Stimulated activated CD8-positive, alpha-beta memory T cell treated with anti-CD3 and anti-CD28 coated beads, Interleukin-15, amount 100 ng/mL, for 1 hour (primary cell): ENCODE measurements at places on chromosomes 3 and 15.

DNA sequence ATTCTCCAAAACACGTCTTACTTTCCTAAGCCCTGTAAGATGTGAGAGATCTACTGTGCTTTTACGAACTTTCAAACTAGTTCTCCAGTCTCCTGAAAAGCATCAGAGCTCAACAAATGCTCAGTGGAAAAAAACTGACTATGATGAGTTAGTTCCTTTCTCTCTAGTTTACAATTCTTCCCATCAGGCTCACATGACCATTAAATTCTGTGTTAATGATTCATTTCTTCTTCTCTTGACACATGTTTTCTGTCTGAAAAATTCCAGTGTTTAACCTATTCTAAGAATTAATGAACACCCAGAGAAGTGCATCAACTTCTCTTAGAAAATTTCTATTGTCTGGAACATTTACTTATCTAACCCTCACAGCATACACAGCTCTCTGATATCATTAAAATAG is 844.3 kb downstream of the SI start:
- no peak for DNase-seq

- DNase-seq, result no peak
These were observed 854 bp upstream of the COL8A1 start for GRCh38 chr3:99637368-99638111.

DNA sequence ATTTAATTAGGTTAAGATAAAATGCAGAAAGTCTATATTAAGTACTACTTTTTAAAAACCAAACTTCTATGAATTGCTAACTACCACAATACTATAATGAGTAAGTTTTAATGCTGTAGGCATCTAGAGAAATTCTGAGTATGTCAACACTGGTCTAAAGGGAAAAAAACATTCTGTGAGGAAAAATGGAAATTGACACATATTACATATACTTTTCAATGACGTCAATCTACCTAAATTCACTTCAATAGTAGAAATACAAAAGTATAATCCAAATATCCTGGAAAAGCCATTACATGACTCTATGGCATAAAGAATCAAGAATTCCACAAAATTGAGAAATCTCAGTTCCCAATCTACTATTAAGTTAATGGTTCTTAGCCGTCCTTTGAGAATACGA is 2.2 kb downstream of the SECISBP2L start:
- DNase-seq, result no peak

DNA sequence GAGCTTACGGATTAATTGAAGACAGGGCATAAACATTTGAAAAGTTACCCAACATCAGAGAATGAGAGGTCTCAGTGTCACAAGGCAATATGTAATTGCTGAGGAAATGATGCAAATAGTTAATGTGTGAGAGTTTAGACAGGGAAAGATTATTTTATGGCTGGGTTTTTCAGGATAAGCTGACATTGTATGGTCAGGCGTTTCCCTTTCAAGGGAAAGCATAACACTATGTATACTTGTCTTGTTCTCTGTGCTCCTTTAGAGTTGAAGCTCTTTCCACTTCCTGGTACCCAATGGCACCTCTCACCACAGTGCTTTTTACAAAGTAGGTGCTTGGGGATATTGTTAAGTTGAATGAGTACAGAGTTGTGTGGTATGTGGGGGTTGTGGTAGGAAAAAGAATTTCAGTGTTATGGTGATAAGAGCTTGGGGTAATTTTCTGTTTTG is 19.9 kb downstream of the IQGAP1 start:
- DNase-seq, result no peak

DNA sequence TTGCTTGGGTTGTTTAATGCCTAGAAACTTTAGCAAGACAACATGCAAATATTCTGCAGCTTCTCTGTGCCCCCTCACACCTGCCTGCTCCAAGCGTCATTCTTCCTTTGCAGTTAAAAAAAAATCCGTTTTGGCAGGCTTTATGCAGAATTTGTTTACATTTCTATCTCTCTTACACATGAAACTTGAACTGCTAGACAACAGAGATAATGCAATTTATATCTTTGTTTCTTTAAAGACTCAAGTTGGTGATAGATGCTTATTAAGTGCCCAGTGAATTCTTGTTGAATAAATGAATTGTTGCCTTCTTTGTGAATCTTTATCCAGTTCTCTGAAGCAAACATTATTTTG is 53.2 kb downstream of the CHST2 start:
- DNase-seq, result no peak

DNA sequence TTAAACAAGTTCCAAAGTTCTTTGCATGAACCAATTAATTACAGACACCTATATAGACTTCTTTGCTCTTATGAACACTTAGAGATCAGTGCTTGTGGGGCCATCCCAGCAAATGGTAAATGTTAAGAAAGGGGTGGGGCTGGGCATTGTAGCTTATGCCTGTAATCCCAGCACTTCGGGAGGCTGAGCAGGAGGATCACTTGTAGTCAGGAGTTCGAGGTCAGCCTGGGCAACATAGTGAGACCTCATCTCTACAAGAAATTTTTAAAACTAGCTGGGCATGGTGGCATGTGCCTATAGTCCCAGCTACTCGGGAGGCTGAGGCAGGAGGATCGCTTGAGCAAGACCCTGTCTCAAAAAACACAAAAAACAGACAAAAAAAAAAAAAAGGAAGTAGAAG is 19.4 kb upstream of the STARD5 start:
- DNase-seq, result no peak

DNA sequence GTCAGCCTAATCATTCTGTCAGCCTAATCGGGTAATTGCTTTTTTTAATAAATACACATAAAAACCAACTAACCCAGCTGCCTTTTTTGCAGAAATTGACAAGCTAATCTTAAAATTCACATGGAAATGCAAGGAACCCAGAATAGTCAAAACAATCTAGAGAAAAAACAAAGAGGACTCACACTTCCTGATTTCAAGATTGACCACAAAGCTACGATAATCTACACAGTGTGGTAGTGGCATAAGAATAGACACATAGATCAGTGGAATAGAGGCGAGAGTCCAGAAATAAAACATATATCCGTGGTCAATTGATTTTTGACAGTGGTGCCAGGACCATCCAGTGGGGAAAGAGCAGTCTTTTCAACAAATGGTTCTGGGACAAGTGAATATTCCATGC is 2.4 kb upstream of the C3orf20 start:
- no peak for DNase-seq

DNA sequence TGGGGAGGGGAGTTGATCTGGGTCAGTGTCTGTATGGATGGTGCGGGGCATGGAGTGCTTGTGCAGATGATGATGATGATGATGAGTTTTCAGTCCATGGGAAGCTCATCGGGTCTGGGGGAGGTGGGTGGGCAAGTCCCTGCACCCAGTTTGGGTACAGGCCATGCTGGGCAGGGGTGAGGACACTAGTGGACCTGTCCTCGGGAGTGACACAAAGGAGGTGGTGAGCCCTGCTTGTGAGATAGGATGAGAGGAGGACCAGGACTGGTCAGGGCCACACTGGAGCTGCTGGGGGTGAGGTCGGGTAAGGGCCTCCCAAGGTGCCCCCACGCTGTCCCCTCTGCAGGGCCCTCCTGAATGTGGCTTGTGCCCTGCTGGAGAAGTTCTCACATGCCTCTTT is 177.9 kb downstream of the APBA2 start:
- DNase-seq, result no peak

GRCh38 chr3:126433496-126434263 is 39.0 kb downstream of the CFAP100 start:
- no peak for DNase-seq

- DNase-seq, result no peak
These were observed 246.2 kb downstream of the FAM43A start for GRCh38 chr3:194931865-194932264.

DNA sequence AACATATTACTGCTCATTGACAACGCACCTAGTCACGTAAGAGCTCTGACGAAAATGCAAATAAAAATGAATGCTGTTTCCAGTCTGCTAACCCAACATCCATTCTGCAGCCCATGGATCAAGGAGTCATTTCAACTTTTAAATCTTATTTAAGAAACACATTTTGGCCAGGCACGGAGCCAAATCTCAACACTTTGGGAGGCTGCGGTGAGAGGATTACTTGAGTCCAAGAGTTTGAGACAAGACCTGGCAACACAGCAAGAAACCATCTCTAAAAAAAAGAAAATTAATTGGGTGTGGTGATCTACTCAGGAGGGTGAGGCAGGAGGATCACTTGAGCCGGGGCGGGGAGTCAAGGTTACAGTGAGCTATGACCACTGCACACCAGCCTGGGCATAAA is 22.4 kb upstream of the TM4SF19 start:
- no peak for DNase-seq

DNA sequence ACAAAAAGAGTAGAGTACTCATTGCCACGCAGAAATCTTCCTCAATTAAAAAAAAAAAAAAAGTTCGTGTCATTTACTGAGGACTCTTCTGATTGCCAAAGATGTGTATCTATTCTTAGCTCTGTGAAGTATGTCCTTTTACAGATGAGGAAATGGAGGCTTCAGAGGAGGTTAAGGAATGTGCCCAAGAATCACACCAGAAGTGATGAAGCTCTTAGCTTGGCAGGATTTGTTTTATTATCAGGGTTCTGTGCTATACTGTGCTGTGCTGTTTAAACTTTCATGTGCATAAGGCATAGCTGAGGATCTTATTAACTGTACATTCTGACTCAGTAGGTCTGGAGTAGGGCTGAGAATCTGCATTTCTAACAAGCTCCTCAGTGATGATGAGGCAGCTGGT is 665.2 kb upstream of the ADAMTS9 start:
- no peak for DNase-seq

DNA sequence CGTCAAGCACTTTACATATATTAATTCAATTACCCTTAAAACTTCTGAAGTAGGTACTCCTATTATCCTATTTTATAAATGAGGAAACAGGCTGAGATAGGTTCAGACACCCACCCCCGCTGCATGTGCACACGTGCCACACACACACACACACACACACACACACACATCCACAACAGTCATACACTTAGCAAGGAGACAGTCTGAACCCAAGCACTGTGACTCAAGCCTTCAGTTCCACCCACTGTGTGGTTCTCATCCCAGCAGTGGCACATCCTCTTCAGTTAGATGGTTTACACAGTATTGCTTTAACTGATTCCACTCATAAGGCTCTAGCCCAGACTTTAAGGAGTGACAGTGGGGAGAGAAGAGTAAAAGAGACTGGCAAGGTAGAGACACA is 91.1 kb upstream of the FGF7 start:
- no peak for DNase-seq

DNA sequence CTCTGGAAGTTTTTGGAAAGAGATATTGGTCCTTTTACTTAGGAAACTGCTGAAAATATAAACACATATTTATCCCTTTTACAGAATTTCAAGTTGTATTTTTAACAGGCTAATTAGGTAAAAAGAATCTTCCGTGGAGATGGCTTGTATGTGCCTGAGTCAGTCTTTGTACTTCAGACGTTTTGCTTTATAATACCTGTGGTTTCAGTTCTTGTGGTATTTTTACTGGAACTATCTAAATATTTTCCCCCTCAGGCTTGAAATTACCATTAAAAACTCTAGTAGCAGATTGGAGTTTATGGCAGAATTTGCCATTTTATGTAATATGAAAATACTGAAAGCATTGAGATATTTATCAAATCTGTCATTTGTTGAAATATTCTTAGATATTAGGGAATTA is 151.6 kb upstream of the CGNL1 start:
- DNase-seq, result no peak

DNA sequence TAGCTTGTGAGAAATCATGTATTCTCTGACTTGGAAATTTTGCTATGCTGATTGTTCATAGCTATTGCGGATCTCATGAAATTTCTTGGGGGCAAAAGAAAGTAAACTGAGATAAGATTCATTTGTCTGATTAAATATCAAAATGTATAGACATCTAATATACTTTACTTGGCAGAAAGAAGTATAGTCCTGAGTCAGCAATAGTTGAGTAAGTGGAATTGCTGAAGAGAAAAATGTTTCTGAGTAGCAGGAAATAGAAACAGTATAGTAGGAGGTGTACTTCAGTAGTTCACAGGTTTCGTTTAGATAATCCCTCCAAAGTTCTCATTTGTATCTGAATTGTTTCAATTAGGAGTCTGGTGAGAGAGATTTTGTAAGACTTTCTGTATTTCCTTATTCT is 705.9 kb downstream of the MCTP2 start:
- DNase-seq, result no peak

DNA sequence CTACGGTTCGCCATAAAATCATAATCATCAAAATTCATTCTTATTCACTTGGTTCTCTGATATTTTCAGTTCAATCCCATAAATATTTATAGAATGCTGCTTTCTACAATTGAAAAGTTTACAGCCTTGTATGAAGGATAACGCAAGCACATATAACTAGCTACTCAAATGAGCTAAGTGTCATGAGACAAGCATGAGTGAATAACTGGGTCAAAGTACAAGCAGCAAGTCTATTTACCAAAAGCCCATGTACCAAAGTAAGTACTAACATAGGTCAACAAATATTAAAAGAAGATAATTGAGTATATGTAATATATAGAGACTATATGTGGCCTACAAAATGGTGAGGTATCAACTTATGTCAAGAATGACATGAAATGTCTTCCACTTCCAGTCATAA is 596.6 kb downstream of the GBE1 start:
- DNase-seq, result no peak

GRCh38 chr3:80424951-80425350 is 657.2 kb upstream of the ROBO1 start:
- DNase-seq, result no peak

- no peak for DNase-seq
These were observed 10.7 kb downstream of the VIPR1 start for GRCh38 chr3:42513121-42513520.

DNA sequence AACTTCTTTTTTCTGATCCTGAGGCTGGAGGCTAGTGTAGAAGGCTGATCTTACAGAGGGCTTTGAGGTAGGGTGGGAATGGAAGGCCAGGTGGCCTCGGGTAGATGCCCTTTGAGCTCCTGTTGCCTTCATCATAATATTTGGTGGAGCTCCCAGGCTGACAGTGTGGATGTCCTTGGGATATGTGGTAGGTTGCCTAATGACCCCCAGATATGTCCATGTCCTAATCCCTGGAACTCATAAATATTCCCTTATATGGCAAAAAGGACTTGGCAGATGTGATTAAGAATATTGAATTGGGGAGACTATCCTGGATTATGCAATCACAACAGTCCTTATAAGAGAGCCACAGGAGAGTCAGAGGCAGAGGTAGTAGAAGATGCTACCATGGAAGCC is 5.5 kb downstream of the ADAMTSL3 start:
- DNase-seq, result no peak

DNA sequence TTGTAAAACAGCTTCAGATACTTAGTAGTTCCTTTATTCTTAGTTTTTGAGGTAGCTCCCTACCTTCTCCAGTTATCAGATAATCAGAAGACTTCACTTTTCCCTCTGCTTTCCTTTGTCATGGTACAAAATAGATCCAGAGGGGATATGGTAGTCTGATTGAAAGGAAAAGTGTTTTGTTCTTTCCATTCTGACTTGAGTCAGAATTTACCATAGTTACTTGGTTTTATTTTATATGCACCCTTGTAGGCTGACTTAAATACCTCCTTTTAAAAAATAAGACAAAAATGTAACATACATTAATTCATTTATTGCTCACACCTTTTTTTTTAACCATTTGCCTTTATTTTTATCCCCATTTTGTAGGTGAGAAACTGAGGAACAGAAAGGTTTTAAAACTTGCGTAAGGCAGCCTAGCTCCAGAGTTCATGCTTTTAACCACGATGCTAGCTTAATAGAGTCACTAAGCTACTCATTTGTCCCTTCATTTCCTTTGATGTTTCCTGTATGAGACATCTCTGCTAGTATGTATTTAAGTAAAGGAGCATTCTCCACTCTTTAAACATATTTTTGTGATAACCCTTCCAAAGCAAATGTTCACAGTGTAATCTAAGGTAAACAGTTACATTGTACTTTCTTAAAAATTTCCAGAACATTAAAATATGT is 187.5 kb downstream of the KLHL25 start:
- DNase-seq, result no peak
